ENCODE measurements at places on chromosomes 2 and 18.

- DNase-seq = no peak
Observed at GRCh38 chr2:183037074-183037552, 1.1 kb downstream of the NCKAP1 start.

- DNase-seq = no peak
Observed at GRCh38 chr18:76678248-76678647, 144.1 kb upstream of the ZNF236 start.

DNA sequence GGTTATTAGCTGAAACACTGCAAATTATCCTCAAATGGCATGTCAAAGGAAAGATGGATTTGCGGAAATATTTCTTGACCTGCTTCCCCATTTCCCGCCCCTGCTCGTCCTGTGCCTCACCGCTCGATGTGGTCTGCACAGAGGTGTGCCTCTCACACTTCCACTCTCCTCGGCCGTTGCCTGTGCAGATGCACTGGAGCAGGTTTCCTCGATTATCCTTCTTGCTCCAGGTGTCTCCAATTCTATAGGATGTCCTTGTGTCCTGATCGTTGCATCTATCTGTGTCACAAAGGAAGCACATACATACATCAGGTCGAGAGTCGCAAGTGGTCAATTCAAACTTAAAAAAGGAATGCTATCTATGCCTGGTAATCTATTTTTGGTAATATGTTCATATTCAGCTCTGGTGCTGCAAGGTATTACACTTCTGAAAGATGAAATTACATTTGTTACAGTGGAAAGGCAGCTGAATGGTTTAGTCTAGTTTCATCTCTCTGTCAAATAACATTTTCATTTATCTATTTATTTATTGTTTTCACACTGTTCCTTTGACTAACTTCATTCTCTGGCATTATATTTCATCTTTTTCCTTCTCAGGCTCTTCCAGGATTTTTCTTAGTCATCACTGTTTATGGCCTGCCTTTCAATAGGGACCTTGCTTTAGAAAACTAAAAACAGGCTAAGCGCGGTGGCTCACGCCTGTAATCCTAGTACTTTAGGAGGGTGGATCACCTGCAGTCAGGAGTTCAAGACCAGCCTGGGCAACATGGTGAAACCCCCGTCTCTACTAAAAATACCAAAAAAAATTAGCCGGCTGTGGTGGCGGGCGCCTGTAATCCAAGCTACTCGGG lies 7.6 kb downstream of the FN1 start:
- no peak for DNase-seq

DNA sequence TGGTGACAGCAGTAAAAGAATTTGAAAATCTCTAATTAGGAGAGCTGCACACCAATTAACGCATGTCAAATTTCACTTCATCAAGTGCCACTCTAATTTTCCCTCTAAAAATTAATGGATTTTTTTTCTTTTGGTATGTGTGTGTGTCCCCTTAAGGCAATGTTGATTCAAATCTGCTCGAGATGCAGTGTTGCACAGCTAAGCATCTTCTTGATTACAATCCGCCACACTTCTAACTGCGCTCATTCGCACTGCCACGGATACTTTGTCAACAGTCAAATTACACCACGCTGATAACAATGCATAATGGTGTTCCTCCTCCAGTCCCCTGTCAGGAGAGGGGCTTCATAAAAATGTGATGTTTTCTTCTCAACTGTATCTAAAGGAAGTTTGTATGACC lies 261.4 kb downstream of the MEIS1 start:
- no peak for DNase-seq

DNA sequence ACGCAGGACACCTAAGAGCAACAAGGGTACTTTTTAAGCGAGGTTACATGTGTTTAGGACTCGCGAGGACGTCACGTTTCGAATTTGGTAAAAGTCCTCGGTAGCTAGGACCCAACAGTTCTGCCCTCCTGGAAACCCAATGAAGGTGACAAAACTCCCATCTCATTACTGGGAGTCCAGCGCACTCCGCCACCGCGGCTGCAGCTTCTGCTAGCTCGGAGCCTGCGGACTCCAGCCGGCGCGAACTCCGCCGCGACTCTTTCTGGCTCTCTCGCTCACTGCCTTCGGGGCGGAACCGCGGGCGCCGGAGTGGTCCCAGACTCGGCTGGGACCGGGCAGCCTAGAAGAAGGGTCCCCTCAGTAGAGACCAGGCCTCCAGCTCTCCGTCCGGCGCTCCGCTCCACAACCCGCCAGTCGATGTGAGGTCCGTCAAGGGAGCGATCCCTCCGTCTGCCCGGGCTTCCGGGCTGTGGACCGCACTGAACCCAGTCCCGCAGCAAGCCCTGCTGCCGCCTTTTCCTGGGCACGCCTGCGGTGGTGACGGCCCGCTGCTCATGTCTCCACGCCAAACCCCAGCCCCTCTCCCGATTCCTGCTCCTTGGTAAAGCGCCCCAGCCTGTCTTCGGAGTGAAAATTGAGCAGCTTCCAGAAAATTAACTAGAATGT lies 3.0 kb upstream of the OSR1 start:
- no peak for DNase-seq

GRCh38 chr2:146853741-146854444 lies 990.9 kb upstream of the ACVR2A start:
- no peak for DNase-seq

DNA sequence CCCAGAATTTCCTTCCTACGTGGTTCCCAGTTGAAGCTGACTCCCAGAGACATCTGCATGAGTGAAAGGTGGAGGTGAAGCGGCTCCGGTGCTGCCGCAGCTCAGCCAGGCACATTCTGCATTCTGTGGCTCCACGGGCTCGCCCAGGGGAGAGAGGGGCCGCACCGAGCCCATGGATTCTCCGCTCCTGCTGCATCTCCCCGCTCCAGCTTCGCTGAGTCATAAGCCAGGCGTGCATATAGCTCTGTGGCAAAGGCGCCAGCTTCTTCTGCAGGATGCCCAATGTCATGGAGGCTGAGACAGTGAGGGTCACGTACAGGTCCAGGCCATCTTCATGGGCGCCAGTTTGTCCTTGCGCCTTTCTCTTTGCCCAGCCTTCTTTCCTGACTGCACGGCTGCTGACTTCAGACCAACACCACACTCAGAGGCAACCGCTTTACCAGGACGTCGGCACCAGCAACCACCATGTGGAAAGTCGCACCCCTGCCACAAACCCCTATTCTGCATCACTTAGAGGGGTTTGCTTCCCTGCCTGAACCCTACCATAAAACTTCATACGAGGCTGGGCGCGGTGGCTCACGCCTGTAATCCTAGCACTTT lies 215.7 kb downstream of the MGAT5 start:
- no peak for DNase-seq

GRCh38 chr2:80517316-80517715 lies 212.8 kb upstream of the LRRTM1 start:
- DNase-seq = no peak

DNA sequence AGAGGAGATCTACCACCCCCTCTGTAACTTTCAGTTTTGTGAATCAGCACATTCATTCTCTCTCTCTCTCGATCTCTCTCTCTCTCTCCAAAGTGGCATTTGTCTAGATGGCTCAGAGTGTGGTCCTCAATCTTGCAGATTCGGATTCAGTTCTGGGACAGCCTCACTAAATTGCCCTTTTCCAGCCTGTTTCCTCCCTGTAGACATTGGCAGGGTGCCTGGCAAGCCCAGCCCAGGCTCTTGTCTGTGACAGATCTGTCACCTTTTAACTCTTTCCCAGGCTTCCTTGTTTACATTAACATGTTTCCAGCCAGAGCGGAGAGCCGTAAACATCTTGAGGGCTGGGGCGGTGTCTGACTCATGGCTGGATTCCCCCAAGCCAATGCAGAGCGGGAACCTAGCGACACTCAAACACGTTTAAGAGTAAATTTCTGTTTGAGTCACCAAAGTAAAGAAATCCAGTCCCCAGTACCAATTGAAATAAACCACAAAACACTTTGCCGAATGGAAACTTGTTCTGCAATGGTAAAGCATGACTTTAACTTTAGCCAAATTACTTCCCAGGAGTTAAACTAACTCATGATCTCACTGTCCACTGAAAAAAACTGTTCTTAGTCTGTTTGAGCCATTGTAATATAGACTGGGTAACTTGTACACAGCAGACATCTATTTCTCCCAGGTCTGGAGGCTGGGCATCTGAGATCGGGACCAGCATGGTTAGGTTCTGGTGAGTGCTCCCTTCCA lies 6.6 kb upstream of the CYP27C1 start:
- no peak for DNase-seq

GRCh38 chr2:232647261-232647660 lies 13.9 kb downstream of the EFHD1 start:
- DNase-seq = no peak

DNA sequence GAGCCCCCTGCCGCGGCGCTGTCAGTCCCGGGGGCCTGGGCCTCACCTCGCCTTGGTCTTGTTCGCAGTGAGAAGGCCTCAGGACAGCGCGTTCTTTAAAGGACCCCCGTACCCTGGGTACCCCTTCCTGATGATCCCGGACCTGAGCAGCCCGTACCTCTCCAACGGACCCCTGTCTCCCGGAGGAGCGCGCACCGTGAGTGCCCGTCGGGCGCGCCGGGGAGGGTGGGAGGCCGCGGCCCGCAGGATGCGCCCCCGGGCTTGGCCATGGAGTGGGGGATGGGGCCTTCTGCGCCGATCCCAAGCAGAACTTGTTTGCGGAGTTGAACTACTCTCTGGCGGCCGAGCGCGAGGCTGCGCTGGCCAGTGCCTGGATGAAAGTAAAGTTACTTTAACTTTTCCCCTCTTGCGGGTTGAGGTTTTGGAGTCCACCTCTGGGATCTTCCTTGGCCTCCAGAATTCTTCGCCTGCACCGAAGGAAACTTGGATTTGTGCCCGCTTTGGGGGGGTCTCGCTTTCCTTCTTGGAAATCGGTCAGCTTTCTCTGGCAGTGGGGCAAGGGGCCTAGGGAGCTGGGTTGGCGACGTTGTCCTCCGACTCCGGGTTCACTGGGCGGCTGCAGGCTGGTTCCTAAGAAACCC lies 1.2 kb downstream of the TCF7L1 start:
- DNase-seq = no peak

GRCh38 chr2:140247451-140248195 lies 1467.4 kb upstream of the NXPH2 start:
- no peak for DNase-seq

DNA sequence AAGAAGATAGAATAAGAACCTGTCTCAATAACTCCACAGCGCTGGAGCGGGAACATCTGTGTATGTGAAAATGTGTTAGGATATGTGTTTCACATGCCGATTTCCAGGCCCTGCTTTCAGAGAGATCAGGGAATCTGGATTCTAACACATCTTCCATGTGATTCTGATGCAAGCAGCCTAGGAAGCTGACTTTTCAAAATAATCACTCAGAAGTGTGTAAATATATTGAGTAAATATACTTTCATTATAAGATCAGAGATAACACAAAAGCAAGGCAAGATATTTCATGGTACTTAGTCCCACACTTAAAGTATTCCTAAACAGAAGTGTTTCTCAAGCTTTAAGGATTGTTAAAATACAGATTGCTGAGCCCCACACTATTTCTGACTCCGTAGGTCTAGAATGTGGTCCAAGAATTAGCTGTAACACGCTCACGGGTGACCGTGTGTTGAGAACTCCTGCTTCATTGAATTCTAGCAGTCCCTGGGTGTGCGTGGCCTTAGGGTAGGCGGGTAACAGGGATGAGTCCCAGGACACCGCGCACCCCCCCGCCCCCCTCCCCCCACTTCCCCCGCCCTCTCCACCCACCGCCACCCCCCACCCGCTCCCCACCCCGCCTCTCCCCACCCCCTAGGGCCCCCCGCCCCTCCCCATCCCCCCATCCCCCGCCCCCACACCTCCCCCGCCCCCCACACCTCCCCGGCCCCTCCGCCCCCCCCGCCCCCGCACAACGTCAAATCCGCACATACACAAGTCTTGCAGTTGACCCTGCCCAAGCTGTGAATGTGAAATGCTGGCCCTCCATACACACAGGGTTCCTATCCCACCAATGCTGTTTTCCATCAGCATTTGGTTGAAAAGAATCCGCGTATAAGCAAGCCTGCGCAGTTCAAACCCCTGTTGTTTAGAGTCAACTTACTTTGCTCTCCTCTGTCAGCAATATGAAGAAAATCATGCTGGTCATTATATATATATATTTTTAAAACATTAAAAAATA lies 94.2 kb upstream of the SLC39A10 start:
- DNase-seq = no peak

- DNase-seq = no peak
Observed at GRCh38 chr2:10009271-10009810, 34.0 kb upstream of the KLF11 start.

DNA sequence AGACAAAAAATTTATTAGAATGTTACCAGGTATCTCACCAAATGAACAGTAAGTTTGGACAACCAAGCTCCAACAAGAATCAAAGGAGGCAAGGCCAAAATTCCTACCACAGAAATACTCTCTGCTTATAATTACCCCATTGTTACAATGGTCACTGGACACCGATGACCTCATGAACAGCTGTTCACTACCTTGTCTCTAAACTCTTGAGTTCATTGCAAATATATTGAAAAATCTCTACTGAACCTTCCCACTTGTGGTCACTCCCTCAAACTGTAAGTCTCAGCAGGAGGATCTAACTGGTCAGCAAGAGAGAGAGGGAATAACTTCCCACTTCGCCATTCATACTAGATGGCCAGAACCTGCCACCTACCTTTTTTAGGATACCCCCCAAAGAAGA lies 50.0 kb downstream of the ERBB4 start:
- DNase-seq = no peak
